ENCODE measurements at places on chromosomes 11 and 22.

DNA sequence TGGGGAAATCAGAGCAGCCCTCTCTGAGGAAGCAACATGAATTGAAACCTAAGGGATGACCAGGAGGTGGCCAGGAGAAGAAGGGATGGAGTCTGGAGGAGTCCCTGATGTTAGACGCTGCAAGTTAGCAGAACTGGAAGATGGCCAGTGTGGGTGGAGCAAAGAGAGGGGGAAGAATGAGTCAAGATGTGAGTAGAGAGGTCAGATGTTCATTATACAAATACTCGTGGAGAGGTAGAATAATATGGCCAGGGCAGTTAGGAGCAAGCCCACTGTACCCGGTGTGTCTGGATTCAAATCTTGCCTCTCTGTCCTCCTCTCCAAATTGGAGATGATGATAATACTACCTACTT lies 242.0 kb downstream of the TENM4 start:
- no peak for DNase-seq

GRCh38 chr11:86478348-86478747 lies 103.7 kb downstream of the CCDC81 start:
- no peak for DNase-seq

GRCh38 chr11:20661445-20661844 lies 7.9 kb upstream of the NELL1 start:
- DNase-seq: no peak

DNA sequence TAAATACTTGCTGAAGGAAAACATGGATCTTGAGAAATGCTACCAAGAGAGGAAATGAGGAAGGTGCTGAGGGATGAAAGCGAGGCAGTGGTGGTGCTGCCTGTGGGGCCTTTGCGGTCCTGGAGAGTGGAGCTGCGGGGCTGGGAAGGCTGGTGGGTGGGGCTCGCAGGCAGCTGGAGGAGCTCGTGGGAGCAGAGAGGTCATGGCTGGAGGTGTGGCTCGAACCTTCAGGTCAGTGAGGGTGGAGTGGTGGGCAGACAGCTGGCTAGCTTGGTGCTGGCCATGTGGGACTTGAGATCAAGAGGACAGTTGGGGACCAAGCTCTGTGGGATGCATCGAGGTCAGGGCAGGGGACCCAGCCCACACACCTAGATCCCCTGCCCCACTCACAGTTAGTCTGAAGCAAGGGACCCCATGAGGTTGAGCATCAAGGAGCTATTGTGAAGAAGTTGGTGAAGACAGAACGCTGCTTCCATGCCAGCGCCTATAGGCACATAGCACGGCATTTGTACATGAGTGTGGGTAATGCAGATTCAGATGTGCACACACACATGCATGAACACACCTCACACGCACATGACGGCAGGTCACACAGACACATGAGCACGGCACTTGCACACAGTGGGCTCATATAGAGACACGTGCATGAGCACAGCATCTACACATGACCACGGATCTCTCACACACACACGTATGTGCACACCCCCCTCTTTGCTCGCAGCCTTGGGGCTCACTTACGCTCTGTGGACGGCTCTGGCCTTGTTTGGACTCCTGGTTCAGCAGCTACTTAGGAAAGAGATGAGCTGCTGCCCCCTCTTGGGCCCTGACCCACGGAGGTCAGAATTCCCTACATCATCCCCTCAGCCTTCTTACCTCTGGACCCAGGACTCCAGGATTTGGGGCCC lies 30.4 kb downstream of the SHANK3 start:
- DNase-seq: no peak

- DNase-seq: no peak
Observed at GRCh38 chr11:105071089-105071732, 26.1 kb upstream of the CARD16 start.
